ENCODE measurements at places on chromosomes 5 and 9.

DNA sequence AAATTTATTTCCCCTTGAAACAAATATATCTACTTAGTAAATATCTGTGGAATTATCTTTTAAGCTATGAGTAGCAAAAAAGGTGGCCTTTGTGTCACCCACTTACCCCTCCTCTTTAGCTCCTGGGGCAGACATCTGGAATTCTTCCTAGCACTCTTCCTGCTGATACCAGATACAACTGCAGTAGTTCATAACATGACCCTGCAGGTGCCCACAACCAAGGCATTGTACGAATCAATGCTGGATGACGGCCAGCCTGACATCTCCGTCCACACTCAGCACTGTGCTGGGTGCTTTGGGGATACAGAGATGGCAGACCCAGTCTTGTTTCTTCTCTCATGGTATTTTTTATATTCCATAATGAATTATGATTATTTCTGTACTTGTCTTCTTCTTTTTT lies 152.3 kb downstream of the GOLPH3 start:
- DNase-seq = no peak

DNA sequence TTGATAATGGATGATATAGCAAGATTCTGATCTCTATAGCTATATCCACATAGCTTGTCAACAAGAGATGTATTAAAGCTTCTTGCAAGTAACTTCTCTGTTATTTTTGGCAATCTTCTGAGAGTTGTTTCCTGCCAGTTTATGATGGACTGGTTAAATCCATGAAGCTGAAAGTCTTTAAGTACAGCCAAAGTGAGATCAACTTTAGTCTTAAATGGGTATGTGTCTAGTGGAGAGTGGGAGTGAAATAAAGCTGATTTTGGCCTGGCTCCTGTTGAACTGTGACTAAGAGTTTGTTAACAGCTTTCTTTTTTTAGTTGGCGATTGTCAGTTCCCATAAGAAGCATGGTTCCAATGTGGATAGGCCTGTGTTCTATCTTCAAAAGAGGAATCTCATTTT lies 350.9 kb upstream of the PCSK5 start:
- DNase-seq = no peak

- no peak for DNase-seq
Measured at GRCh38 chr9:121464968-121465367, 34.7 kb downstream of the GGTA1 start.

DNA sequence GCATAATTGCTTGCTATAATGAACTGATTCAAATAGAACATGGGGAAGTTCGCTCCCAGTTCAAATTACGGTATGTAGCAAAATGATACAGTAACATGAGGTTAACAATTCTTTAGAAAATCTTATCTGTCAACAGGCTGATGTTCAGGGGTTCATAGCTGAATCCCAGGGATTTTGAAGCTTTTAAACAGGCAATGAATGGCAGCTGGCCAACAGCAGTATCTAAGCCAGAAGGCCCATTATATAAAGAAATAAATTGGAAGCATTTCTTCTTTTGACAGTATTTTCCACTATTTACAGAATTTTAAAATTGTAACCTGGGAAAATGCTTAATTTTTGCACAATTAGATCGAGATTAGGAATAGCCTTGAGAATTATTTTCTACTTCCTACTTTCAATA lies 126.8 kb downstream of the PDE8B start:
- no peak for DNase-seq

- DNase-seq = no peak
Measured at GRCh38 chr5:160903551-160903950, 51.5 kb upstream of the ATP10B start.

GRCh38 chr9:128149951-128150593 lies 819 bp downstream of the LCN2 start:
- DNase-seq = no peak

DNA sequence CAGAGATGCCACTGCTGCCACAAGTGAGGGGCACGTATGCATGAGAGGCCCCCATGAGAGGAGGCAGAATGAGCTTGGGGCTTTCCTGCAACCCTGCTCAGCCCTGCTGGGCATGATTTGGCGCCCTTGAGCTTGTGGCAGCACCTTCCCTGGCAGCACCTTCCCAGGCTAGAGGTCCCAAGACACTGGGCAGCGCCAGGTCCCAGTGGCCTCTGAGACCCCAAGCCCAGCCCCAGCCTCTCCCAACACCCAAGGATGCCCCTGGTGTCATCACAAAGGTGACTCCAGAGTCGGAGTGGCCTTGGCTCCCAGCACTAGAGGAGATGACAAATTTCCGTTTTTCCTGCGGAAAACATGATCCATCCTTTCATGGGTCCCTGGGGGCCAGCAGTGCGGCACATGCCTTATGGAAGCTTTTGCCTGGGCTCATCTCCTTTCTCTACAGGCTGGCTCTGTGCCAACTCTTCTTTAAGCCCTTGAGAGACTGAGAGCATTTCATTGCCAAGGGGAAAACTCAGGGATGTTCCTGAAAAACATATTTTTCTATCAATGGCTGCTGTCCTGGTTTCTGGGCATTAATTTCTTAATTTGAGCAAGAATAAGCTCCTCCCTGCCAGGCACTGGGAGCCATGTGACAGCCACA lies 77.1 kb upstream of the ADAMTS2 start:
- no peak for DNase-seq

DNA sequence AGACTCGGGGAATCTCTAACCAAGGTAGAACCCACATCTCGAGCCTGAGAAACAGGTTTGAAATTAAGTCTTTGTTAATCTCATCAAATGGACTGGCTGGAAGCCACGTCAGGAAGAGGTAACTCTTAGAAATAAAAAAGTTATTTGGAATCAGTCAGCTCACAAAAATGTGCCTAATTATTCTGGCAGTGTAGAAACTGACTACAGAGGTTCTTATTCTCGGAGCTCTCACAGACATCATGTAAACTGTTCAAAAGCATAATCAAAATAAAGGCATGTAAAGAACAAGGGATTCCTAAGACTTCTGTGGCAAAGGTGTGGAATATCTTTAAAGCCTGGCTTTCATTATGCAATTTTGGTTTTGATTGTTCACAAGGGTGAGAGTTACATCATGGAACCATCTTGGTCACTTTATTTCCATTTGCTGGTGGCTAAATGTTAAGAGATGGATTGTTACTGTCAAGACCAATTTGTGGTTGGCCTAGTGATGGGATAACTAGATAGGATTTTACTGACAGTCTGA lies 85.1 kb downstream of the OTULIN start:
- DNase-seq = no peak

DNA sequence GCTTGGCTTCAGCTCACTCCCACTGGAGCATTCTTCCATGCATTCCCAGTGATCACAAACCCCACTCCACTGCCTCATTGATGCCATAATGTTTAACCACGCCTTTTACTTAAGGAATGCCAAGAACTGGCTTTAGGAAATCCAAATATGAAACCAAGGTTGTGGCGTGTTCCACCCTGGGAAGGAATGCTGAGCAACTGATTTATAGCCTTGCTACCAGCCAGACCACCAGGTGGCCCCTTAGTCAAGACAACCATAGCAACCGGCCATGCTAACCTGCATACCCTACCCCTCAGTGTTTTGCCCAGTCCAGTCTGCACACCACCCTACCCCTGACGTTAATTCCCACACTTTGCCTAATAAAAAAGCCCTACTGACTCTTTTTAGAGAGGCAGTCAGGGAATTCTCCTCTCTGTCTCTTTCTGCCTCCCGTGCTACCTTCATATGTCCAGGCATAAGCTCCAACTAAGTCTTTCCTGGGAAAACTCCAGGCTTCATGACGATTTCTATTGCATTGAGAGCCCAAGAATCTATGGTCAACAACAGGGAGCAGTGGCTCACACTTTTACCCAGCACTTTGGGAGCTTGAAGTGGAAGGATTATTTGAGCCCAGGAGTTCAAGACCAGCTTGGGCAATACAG lies 27.0 kb upstream of the PRRC2B start:
- no peak for DNase-seq

DNA sequence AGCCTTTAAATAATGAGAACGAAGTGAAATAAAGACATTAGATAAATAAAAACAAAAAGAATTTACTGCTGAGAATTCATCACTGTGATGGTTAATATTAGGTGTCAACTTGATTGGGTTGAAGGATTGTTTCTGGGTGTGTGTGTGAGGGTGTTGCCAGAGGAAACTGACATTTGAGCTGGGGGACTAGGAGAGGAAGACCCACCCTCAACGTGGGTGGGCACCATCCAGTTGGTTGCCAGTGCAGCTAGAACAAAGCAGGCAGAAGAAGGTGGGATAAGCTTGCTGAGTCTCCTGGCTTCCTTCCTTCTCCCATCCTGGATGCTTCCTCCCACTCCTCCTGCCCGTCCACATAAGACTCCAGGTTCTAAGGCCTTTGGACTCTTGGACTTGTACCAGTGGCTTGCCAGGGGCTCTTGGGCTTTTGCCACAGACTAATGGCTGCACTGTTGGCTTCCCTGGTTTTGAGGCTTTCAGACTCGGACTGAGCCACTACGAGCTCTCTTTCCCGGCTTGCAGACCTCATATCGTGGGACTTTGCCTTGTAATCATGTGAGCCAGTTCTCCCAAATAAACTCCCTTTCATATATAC lies 43.7 kb upstream of the ABL1 start:
- DNase-seq = no peak

- DNase-seq = no peak
Measured at GRCh38 chr5:121758615-121759014, 93.1 kb upstream of the FTMT start.

DNA sequence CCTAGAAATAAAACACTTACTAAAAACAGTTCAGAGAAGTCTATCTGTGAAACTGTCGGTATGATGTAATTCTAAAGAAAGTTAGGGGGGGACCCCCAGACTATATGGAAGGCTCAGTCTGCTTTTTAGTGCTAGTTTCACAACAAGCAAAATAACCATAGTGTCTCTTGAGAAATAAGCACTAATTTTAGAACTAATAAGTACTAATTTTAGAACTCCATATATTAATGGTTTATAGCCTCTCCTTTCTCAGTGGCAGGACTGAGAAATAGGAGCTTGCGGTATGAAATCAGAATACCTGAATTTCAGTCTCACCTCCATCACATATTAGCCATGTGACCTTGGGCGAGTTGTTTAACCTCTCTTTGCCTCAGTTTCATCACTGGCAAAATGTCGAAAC lies 1.4 kb upstream of the PHF24 start:
- DNase-seq = no peak

DNA sequence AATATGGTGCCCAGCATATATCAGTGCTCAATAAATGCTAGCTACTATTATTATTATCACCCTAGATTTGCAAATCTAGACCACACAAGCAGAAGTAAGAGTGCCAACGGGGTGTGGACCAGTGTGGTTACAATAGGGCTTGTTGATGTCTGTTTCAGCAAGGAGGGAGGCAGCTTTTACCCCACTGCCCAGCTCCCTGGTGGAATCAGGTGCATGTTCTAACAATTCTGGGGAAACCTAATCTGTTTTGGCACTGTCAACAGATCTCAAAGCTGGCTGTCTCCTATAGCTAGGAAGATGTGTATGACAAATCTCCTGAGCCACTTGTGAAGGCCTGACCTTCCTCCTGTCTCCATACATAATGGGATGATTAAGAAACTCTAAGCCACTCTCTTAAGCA lies 5.7 kb downstream of the TGFBI start:
- DNase-seq = no peak

DNA sequence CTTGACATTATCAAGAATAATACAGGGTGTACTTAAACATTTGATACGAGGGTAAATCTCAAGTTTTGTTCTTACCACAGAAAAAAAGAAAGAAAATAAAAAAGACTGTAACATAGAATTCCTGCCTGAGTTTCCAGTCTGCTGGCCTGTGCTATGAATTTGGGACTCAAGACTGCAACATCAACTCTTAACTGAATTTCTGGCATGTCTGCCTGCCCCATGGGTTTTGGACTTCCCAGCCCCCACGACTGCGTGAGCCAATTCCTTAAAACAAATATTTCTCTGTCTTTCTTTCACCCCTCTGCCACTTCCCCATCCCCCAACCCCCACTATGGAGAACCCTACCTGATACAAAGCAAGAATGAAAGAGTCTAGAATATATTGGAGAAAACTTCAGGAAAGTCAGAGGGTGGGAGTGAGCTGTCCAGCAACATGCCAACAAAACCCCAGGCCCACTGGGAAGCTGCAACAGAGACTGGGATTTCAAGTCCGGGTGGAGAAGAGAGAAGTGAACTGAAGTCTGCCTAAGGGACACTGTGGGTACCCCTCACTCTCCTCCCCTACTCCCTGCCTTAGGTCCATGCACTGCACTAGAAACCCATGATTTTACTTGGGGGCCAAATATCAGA lies 43.0 kb downstream of the MARCHF3 start:
- no peak for DNase-seq

DNA sequence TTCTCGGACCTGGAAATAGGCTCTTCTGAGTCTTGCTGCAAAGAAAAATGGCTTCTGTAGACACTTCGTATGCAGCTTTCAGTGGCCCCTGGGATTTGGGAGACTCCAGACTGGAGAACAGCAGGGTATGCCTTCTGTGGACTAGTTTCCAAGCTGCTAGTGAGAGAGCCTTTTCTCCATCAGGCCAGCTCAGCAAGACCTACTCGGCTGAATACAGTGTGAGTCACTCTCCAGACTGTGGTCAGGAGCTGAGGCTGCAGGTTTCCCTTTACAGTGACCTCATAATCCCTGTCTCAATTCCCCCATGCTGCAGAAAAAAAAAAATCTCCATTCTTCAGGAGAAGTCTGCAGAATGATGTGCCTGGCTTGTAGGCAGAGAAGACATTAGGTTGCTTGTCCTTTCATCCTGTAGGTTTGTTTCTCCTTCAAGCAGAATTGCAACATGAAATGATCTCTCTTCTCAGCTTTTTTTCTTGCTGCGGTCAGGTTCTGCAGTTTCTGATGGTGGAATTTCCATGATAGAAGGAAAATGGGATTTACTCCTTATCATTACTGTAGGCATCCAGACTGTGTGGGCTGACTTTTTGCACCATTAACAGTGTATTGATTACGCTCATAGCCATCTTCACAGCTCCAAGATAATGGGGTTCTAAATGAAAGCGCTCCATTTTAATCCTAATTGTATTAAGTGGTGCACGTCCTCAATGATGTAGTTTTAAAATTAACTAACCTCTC lies 78.3 kb upstream of the TNFSF8 start:
- peak; percentile 39 for DNase-seq

DNA sequence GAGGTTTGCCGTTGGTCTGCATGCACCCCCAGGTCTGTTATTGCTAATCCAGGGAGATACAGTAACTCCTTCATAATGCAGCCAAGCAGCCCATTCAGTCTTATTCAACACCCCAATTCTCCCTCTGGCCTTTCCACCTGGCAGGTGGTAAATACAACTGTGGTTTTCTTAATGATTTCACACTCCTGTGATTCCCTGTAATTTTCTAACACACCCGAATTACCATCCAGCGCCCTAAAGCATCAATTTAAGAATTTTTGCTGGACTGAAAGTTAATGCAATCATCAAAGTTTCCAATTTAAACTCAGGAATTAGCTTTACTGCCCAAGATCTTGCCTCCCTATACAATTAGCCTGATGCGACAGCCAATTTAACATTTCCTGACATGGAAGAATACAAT lies 62.5 kb downstream of the GNAQ start:
- DNase-seq = no peak

DNA sequence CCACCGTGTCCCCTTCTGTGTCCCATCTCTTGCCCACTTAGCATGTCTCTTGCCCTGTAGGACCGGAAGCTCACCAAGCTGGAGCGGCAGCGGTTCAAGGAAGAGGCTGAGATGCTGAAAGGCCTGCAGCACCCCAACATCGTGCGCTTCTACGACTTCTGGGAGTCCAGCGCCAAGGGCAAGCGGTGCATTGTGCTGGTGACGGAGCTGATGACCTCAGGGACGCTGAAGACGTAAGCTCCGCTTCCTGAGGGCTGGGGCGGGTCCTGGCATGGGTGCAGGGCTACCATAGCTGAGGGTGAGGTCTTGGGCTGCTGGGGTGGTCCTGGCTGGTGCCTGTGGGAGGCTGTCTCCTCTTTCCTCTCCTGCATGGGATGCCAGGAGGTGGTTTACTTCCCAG lies 45.7 kb downstream of the WNK2 start:
- no peak for DNase-seq
